Activated CD4-positive, alpha-beta T cell treated with anti-CD3 and anti-CD28 coated beads, Interleukin-2, Interleukin-6, amounts not matched to agents 100 ng/mL and 50 ng/mL, durations not matched to agents 16 hours and 8 hours (primary cell): ENCODE measurements at places on chromosomes 16 and 17.

DNA sequence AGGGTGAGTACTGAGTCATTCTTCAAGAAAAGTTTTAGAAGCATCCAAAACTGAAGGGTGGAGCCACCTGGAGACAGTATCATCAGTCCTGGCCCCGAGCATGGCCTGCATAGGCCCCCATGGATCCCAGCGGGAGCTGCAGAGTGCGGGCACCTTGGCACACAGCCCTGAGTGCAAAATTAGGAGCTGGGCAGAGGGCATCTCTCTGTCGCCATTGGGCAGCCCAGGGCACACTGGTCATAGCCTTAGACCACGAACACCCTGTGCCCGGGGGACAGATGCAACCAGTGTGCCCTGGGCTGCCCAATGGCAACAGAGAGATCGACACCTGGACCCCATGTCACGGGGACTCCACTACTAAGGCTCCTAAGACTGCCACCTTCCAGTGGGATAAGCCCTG, 14.6 kb downstream of the MAPT start:
- DNase-seq = no peak

DNA sequence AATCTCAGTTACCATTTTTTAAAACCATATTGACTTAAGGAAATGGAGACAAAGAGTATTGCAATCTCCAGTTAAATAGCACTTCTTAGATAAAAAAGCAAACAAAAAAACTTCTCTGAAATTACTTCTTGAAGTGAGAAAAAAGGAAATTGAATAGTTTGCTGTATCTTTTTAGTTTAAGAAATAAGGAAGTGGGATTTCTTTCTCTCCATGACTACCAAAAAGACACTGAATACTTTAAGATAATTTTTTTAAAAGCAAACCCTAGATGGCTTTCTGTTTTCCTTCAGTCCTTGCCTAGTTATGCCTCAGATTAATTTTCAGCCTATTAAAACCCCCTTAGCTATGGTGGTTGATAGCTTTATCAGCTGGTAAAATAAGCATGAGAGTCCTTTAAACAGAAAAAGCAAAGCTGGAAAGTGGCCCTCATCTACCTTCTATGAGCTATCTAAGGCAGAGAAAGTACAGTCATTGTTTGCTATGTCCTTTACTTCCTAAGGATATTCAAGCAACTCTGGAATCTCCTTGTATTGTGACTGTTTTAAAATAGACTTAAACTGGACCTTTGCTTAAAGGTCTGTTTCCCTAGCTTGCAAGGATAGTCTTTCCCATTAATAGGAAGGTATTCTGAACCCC, 28.6 kb downstream of the TPPP3 start:
- DNase-seq = no peak

DNA sequence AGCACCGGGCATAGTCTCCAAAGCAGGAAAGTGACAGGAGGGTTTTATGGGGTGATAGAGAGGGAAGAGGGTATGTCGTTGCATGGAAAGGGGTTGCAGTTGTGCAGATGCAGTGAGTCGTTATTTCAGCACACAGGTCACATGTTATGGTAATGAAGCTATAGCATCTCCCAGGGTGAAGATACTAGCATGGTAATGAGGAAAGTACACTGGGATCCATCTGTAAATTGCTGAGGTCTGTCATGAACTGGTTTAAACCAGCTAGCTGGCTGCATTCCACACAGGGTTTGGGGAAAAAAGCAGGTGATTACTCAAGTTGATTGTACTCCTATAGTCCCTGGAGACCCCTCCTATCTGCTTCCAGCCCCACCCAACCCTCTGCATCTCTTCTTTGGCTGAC, 11.7 kb downstream of the COX11 start:
- no peak for DNase-seq

DNA sequence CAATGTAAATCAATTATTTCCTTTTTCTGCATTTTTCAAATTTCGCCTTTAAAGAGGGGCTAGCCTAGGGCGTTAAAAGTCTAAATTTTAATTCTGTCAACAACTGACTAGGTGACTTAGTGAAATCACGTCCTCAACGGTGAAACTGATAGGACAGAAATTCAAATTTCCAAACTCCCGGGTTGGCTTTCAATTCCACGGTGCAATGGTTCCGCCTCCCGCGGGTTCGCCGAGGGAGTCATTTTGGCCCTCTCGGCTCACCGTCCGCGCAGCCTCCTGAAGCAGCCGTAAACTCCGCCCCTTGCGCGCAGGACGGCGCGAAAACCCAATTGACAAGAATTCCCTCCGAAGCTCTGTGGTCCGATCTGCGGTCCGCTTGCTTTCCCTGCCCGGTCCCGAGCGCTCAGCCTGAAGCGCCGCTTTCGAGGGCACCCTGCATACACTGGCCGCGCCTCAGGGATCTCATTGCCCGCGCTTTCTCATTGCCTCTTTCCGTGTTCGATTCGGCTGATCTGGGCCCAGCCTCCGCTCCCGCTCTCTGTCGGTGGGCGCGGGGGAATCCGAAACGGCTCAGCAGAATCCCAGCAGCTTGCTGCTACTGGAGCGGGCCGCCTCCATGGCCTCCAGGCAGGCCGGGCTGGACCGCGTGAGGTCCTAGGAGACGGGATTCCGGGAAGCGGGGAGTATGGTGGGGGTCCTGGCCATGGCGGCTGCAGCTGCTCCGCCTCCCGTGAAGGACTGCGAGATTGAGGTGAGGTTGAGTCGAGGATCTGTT, at the start of gene ATAD5:
ATAD5 (plus strand) TSS at position 304 of the 775 bp plus-strand sequence; CDS start at position 686, 382 bp downstream.
- DNase-seq = peak; percentile 93

GRCh38 chr16:87713451-87714229, 52.1 kb downstream of the KLHDC4 start:
- DNase-seq = peak; percentile 83

DNA sequence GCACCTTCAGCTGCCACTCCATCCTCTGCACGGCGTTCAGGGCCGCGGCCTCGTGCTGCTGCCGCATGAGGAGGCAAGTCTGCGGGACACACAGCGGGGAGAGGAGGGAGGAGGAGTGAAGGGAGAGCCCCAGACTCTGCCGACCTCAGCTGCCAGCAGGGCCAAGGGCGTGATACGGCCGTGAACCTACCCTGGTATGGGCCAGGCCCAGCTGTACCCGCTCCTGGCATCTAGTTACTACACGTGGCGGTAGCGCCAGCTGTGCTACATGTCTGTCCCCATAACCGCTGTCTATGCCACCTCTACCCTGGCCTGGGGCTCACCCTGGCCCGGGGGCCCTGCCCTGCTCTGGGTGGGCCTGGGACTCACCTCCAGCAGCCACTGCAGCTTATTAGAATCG, 51.1 kb downstream of the ZNF778 start:
- no peak for DNase-seq

- peak; percentile 61 for DNase-seq
Measured at GRCh38 chr16:2520784-2521531, 787 bp downstream of the AMDHD2 start.

GRCh38 chr17:37060094-37060493, 111.3 kb downstream of the AATF start:
- DNase-seq = no peak

- peak; percentile 23 for DNase-seq
Measured at GRCh38 chr17:78559749-78560368, 17.3 kb downstream of the DNAH17 start.

GRCh38 chr17:83148317-83149028, 69.1 kb downstream of the METRNL start:
- DNase-seq = no peak

GRCh38 chr17:49640556-49640955, 37.3 kb downstream of the SPOP start:
- DNase-seq = no peak

GRCh38 chr16:68752602-68753001, 15.5 kb downstream of the CDH1 start:
- peak; percentile 80 for DNase-seq

DNA sequence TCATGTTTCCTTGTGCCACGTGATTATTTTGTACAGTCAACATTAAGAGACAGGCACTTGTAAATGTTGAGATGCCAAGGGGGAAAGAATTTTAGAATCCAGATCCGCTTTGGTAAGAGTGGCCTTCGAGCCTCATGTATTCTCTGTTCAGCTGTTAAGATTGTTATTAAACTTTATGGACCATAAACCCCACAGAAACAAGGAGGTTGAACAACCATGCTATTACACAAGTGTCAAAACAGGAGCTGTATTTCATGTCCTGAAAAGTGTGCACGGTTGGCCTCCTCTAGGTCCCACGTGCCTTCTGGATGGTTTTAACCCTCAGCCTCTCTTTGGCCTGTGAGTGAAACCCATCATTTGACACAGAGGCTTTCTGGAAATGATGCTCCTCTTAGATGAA, 691.3 kb downstream of the MAF start:
- no peak for DNase-seq

- no peak for DNase-seq
Measured at GRCh38 chr16:67430977-67431774, at the start of gene HSD11B2. Gene HSD11B2 (plus strand): TSS chr16:67431121. CDS start chr16:67431249, 128 bp downstream.

DNA sequence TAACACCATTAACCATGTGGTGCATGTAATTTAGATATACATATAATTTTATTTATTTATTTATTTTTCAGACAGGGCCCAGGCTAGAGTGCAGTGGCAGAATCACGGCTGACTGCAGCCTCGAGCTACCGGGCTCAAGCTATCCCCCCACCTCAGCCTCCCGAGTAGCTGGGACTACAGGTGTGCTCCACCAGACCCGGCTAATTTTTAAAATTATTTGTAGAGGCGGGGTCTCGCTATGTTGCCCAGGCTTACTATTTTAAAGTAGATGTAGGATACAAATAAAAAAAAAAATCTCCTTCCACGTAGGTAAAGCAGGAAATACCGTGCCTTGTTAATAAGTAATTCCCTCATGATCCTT, 446 bp upstream of the COQ7 start:
- DNase-seq = no peak

GRCh38 chr17:73952480-73953205, 250.8 kb upstream of the RPL38 start:
- peak; percentile 11 for DNase-seq

GRCh38 chr17:69558796-69559195, 144.3 kb downstream of the MAP2K6 start:
- DNase-seq = no peak

GRCh38 chr16:85662976-85663830, 25.6 kb downstream of the GINS2 start:
- no peak for DNase-seq

GRCh38 chr16:84930298-84931106, 80.8 kb downstream of the ZDHHC7 start:
- no peak for DNase-seq

GRCh38 chr17:61390479-61390791, 9.2 kb upstream of the TBX2 start:
- no peak for DNase-seq

DNA sequence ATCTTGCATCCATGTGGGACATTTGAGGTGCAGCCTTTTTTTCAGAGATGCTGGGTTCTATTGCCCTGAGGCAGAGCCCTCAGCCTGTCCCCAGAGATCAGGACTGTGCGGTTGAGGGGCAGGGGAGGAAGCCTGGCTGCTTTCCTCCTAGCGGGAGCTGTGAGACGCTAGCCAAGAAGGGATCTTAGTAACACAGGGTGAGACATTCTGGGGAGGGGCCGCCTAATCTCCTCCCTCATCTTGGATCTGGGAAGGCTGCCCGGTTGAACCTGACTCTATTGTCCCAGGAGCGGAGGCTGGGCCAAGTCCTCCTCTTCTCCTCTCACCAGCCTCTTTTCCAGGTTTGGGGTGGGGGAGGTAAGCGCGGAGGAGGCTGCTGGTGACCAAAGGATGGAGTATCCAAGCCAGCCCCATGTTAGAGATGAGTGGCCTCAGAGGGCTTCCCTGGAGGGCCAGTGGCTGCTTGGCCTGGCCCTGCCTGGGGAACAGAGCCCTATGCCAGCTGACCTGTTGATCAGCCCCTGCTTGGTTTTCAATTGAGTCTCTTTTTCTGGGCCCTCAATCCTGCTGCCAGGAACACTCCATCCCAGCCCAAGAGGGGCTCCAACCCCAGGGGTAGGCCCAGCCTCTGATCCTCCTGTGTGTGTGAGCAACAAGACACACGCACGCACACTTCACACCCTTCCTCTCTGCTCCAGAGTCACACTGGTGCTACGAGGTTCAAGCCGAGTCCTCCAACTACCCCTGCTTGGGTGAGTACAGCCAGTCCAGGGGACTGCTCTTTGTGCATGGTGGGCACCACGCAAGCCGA, 5.0 kb downstream of the CA4 start:
- DNase-seq = no peak

- no peak for DNase-seq
Measured at GRCh38 chr17:5931616-5932015, 138.6 kb upstream of the WSCD1 start.

- DNase-seq = no peak
Measured at GRCh38 chr17:15262291-15263205, 2.6 kb downstream of the PMP22 start.

DNA sequence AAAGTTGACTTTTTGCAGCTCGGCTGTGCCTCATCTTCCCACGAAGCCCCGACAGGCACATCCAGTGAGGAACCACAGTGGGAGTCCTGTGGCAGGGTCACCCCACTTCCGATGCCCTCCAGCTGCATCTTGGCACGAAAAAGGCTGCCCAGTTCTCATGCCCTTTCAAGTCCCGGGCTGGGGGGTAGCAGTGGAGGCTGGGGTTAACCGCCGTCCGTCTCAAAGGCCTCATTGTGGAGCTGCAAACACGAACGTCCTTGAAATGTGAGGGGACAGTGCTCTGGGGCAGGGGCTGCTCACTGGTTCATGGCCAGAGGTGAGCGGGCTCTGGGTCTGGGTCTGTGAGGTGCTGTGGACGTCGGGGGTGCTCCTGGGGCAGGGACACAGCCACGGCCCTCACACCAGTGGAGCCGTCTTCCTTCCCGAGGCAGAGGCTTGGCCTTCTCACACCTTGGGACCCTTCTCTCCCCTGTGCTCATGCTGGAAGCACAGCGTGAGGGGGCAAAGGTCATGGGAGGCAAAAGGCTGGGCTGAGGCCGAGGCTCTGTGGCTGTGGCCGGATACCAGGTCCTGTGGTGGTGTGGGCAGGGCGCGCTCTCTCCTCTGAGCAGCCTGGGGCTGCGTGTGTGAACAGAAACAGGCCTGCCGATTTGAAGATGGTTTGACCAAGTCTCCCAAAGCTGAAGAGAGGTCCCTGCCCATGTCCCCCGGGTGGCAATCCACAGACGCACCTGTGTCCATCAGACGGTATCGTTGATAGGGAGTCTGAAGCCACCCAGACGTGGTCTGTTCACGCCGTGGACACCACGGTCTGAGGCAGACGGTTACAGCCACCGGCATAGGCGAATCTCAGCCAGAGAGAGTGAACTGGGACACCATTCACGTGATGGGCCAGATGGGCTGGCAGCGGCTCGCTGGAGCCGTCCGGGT, 3.1 kb upstream of the MC1R start:
- no peak for DNase-seq

- no peak for DNase-seq
Measured at GRCh38 chr17:50394711-50395110, 2.6 kb downstream of the LRRC59 start.

GRCh38 chr16:35431829-35432663, 1972.6 kb downstream of the TP53TG3F start:
- peak; percentile 33 for DNase-seq
